Activated CD8-positive, alpha-beta T cell treated with anti-CD3 and anti-CD28 coated beads for 36 hours (primary cell): ENCODE measurements at places on chromosomes 16 and 17.

GRCh38 chr16:9946022-9946720 lies 236.1 kb downstream of the GRIN2A start:
- no peak for DNase-seq

GRCh38 chr17:40664582-40665333 lies at the start of gene KRT222:
Gene KRT222, minus strand, starts transcription at chr17:40665177. Its CDS starts 78 bp downstream, at chr17:40665099.
- DNase-seq, result no peak

DNA sequence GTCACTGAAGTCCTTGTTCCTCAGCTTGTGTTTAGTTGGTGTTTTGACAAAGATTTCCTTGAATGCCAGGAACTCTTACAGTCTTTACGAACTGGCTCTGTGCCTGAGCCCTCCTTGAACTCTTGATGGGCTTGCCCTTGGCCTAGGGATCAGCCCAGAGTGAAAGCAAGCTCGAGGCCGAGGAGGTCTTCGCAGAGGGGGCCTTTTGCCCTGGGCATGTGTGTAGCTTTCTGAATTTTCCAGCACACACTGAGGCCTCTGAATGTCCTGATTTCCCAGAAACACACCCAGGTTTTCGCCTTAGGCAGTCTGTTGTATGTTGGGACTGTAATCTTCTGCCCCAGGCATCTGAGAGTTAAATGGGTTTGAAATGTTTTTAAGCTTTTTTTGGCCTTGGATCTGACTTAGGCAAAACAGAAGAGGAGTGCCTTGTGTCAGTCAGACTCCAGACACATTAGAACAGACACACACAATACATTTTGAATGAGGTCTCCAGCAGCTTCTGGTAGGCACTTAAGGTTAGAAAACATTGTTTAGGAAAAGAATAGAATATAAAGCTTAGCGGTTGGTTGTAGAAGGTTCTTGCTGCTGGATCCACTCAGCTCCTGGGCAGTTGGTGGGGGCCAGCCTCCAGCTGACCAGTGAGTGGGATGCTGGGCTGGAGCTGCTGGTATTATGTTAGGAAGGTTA lies 17.1 kb downstream of the FOXK2 start:
- DNase-seq, result no peak

- no peak for DNase-seq
These were observed 166.2 kb upstream of the KCNJ16 start for GRCh38 chr17:69908626-69909368.

DNA sequence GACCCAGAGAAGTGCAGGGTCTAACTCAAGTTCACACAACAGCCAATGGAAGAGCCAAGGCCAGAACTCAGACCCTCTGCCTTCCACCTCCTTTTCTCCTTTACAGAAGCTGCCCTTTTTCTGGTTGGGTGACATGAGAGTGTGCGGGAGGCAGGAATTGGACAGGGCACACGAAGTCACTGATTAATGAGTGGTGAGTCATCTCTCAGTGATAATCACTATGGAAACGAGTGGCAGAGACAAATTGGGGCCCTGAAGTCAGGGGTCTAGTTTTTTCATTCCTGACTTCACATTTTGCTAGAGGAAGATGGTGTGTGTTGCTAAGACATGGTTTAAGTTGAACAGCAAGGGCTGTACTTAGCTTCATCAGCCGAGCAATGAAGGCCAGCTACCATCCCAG lies 312.7 kb upstream of the CCL2 start:
- no peak for DNase-seq

- DNase-seq, result no peak
These were observed 3.7 kb downstream of the RMI2 start for GRCh38 chr16:11348737-11349598.

GRCh38 chr16:88951989-88952388 lies 25.0 kb downstream of the CBFA2T3 start:
- no peak for DNase-seq
